ENCODE measurements at places on chromosomes 12 and 14. TPM values are rescaled to one million over a fixed set of nuclear protein-coding genes. Genes with fewer than 3 reads are reported as not detected.

DNA sequence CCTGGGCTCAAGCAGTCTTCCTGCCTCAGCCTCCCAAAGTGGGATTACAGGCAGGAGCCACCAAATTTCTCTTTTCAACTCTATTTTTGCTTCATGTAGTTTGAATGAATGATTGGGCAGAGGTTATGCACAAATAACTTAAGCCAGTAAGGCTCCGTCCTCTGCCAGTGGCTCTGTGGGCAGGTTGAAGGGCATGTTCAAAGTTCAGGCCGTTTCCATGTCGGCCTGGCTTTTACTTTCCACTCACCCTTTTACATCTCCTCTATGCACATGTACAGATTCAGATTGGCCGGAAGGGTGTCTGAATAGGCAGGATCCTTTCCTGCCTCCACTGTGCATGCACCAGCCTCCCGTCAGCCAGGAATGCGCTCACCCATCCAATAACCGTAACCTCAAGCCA, 132.3 kb downstream of the EML1 start:
- DNase-seq = no peak

DNA sequence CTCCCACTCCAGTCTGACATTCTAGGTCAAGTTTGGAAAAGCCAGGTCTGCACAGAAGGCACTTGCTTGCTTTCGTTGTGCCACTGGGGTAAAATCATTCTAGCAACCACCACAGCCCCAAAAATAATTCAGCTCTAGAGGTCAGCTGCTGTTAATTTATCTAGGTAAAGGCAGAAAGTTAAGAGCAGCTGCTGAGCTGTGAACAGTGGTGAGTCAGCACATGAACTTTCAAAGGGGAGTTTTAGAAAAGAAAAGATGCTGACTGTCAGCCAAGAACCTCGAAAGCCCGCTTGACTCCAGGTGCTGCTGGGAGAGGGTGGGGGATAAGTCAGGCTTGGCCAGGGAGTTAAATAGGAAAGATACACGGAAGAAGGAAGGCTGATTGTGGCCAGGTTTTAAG, 12.7 kb downstream of the CCDC197 start:
- peak; percentile 58 for DNase-seq

GRCh38 chr12:117069926-117070900, 29.0 kb downstream of the TESC start:
- DNase-seq = no peak

DNA sequence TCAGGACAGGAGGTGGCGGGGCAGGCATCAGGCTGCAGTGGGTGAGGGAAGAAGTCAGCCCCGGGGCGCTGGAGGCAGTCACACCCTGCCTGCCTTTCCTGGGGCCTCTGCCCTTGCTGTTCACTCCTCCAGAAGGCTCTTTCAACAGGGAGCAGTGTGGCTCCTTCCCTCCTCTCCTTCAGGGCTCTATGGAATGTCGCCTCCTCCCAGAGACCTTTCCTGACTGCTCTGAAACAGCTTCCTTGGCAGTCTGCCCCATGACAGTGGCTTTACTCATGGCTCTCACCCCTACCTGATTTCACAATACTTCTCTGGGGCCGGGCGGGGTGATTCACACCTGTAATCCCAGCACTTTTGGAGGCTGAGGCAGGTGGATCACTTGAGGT, 7.1 kb downstream of the RHOF start:
- DNase-seq = peak; percentile 99

DNA sequence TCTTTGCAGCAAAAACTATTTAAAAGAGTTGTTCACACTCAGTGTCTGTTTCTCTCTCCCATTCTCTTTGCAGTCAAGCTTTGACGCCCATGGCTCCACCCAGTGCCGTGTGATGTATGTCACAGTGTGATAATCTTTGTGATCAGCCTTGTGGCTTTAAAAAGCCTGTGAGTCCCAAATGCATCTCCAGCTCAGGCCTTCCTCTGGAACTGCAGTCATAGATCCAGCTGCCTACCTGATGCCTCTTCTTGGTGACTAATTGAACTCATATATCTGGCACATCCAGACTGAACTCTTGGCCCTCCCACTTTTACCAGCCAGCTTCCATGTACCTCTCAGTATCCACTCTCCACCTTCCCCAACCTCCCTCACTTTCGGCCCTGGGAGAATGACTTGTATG, 182.8 kb upstream of the ARHGAP5 start:
- DNase-seq = peak; percentile 69

DNA sequence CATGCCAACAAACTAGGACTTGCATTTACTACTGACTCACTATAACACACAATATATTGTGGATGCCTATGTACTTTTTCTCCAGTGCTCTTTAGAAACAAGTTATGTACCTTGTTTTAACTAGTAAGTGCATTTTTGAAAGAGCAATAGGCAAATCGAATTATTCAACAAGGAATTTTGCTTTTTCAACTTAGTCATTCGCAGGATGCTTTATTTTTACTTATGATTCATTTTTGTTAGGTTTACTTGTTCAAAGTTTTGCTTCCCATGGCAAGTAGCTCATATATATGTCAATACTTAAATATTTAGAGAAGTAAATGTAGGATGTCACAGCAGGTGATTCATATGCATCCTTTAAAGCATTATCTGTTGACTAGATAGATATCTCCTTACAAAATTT, 149.8 kb downstream of the PELI2 start:
- DNase-seq = peak; percentile 92

DNA sequence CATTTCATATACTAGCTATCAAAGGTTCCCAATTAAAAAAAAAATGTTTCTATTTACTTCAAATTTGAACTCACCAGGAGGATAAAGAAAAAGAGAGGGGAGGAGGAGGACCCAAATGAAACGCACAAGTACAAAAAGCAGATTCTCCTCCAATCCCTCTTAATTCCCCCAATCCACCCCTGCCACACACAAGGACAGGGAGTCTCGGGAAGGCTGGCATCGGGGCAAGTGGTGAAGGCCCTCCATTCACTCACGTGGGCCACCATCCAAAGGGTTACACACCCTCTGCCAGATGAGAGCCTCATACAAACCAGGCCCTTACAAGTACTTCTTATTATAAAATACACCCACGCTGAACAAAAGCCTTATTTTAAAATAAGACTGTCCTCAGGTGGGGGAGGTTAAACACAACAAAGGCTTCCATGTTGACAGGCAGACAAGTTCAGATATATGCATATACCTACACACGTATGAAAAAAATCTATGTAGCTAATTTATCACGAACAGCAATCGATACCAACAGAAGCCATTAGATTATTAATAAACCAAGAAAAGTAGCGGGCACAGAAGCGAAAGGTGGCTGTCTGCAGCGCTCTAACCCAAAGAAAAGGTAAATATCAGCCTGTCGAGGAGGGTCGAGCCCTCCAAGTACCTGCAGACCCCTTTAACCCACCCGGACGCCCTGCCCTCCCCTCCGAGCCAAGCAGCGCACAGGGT, 1.5 kb downstream of the ATP2B1 start:
- DNase-seq = no peak

DNA sequence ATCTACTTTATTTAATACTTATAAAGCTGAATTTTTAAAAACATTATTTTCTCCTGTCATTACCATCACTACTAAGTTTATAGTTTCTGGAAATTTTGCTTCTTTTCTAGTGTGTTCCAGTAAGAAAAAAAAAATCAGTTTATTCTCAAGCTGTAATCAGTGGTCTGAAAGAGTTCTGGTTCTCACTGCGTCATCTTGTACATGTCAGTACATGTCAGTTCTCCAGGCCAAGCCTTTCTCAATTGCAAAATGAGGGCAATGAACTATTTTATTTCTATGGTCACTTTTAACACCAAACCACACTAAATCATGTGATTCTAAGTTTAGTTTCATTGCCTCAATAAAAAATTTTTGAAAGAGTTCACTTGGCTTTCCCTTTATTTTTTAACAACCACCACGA, 468.9 kb upstream of the LRFN5 start:
- DNase-seq = peak; percentile 10

DNA sequence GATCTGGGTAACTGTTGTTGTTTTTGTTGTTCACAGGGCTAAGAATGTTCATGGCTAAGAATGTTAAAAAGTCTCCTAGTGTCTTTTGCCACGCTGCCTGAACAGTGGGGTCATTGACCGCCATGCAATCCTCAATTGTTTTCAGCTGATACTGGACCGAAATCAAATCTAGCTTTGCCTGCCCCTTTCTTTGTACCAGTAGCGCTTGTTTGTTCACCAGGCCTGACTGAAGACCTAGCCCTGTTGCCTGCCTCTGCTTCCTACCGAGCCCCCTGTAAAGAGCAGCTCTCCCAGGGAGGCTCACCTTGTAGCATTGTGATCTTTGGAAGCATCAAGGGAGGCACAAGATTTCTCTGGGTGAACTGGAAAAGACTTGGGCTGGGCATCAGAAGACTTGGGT, 6.7 kb downstream of the PSEN1 start:
- no peak for DNase-seq

DNA sequence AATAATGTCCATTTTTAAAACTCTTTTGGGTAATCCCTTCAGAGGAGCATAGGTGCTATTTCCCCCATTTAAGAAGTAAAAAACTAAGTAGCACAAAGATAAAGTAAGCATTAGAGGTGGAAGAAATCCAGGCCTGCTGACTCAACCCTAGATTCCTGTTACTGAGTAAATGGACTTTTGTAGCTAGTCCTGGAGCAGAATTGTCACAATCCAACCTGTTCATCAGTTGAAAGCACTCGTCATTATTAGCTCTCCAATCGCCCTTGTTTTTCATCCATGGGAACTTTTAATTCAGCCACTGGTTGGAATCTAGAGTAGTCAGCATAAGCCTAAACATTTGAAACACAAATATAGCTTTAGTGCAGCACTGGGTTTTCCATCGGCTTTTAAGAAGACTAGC, 139.5 kb upstream of the AMIGO2 start:
- peak; percentile 29 for DNase-seq

DNA sequence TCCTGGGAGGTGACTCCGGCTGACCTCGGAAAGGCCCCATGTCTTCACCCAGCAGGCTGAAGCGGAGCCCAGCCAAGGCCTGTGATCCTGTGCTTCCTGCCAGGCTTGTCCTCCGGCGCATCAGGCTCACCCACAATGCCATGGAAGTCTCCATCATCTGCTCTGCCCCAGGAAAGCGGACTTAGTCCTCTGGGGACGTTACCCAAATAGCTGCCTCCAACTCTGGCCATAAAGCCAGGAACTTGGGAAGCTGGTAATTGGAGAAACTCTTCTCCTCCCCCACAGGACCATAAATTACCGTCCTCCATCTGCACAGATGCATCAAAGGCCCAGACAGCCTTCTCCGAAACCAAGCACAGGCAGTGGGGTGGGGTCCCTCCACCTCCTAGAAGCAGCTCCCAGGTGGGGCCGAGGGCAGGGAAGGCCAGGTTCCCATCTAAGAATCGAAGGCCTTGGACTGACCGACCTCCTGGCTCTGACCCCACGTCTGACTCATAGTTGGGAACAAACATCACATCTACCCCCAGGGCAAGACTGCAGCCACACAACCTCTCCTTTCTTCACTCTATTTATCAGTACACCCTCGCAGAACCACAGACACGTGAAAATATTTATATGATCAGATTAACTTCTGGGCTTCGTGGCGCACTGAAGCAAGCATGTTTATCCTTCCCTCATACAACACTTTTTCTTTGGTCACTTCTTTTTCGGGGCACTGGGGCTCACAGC, 56.4 kb downstream of the PITPNM2 start:
- no peak for DNase-seq

DNA sequence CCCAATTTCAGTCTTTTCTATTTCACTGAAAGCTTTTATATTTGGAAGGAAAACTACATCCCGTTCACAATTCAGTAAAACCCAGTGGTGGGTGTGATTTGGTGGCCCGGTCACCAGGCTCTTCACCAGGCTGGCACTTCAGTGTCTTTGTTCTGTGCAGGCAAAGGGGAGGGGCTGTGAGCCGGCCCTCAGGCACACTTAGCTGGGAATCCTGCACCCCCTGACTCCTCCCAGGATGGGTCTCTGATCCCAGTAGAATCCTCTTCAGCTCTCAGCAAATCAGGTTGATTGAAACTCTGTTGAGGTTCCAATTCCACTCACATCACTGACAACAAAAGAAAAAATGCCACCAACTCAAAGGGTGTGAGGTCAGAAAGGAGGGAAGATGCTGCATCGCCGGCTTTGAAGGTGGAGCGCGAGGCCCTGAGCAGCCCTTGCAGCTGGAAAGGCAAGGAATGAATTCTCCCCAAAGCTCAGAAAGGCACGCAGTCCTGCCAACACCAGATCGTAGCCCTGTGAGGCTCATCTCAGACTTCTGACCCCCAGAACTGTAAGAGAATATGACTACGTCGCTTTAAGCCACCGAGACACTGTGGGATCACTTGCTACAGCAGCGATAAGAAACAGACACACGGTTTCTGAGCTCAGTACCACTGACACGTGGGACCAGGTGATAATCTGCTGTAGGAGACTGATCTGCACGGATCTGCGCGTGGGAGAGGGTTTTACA, 166.6 kb downstream of the PIWIL1 start:
- DNase-seq = no peak

- DNase-seq = no peak
Measured at GRCh38 chr12:94284859-94285258, 136.5 kb downstream of the PLXNC1 start.

DNA sequence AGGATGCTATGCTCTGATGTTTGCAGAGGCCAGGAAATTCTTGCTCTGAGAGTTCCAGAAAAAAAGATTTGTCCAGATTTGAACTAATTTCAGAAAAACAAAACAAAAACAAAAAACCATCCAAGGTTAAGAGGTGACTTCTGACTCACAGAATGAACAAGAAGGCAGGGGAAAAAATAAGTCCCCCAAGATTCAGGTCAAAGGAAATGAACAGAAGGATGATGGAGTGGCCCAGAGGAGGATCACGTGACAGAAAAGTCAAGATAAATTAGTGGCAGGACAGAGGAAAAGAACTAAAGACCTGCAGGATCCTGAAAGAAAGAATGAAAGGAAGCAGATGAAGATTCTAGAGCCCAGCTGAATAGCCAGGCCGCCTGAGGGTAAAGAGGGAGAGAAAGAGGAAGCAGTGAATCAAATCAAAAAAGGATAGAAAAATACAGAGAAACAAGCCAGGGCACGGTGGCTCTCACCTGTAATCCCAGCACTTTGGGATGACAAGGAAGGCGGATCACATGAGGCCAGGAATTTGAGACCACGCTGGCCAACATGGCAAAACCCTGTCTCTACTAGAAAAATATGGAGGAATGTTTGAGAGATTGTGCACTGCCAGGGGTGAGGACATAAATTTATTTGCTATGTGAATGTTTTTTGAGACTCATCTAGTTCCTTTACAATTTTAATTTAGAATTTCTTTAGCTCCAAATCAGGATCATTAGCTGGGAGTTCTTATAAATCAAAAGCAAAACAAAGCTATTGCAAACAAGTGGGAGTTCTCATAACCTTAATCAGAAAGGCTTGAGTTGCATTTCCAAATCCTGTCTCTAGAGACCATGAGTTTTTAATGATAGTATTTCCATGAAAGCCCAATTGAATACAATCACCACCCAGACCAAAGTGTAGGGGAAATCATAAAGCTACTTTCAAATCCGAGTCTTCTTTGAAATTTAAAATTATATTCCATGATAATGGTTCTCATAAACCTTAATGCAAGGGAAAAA, 217.1 kb upstream of the PLEKHG7 start:
- DNase-seq = no peak

GRCh38 chr12:97701901-97702300, 239.3 kb downstream of the RMST start:
- DNase-seq = no peak

The LHX5 gene
- 0.24 TPM for total RNA-seq

The RD3L gene
- total RNA-seq = not detected

The AQP6 gene
- 0.03 TPM for total RNA-seq

The C14orf93 gene
- 7.9 TPM for total RNA-seq

The PSMA3 gene
- 155 TPM for total RNA-seq

The VPS33A gene
- total RNA-seq = 15.4 TPM

All from foreskin keratinocyte (primary cell).